ENCODE measurements at places on chromosomes 1 and 21.

- DNase-seq, result peak; percentile 85
These were observed 22.9 kb upstream of the LDLRAP1 start for GRCh38 chr1:25520446-25521061.

- DNase-seq, result no peak
These were observed 316.9 kb upstream of the CXADR start for GRCh38 chr21:17195976-17196375.

DNA sequence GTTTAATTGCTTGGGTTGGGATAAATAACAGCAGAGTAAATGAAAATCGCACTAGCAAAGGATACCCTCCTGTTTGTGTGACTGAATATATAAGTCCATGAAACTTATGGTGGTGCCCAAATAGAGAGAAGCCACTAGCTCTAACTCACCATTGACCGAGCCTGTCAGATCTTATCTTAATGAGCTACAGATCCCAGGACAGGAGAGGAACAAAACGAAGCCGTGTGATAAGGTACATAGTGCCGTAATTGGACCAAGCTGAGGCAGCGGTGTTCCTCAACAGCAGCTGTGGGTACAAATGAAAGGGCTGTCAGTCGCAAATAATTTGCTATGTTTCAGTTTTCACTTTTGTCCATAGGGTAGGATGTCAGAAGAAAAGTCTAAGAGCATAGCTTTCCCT lies 276.1 kb downstream of the PTBP2 start:
- DNase-seq, result no peak

DNA sequence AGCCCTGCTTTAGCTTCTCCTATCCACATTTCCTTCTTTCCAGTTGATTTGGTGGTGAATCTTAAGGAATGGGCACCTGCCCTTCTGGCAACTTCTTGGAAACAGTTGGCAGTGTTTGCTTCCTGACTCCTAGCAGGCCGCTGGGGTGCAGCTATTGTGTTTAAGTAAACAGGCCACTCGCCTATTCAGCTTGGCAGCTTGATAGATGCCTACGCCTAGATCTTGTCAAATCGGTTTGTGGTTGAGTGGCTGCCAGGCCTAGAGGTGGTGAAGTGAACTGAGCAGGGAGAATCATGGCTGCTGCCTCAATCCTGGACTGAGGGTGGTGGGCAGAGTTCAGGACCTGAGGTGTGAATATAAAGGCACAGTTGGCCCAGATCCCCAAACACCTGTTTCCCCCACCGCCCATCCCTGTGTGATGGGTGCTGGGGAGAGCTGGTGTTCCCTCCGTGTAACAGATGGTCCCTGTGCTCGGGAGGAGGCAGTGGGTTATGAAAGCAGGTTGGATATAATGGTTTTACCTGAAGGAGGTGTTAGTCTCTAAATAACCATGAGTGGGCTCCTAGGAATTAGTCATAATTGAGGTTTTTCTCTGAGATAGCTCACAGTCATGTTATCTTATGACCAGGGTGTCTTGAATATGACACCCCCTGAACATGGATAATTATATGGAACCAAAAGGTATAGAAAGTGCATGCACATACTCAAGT lies 940 bp upstream of the PLA2G2C start:
- peak; percentile 78 for DNase-seq

GRCh38 chr1:95503278-95504030 lies 269.4 kb downstream of the RWDD3 start:
- no peak for DNase-seq

DNA sequence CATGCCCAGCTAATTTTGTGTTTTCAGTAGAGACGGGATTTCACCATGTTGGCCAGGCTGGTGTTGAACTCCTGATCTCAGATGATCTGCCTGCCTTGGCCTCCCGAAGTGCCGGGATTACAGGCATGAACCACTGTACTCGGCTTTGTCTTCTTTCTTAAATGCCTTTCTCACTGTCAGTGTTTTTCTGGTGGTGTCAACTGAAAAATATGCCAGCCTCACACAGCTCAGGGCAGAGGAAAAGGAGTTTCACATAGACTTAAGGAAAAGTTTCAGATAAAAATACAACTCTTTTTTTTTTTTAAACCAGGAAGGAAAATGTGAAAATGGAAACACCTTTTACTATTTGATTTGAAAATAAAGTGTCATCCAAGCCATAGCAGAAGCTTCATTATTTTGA lies 4.6 kb upstream of the MAB21L3 start:
- DNase-seq, result no peak

Data from activated CD8-positive, alpha-beta memory T cell treated with anti-CD3 and anti-CD28 coated beads for 24 hours (primary cell).